ENCODE measurements at places on chromosomes 5 and 9.

- DNase-seq = no peak
These were observed 142.9 kb downstream of the GNA14 start for GRCh38 chr9:77505232-77505631.

DNA sequence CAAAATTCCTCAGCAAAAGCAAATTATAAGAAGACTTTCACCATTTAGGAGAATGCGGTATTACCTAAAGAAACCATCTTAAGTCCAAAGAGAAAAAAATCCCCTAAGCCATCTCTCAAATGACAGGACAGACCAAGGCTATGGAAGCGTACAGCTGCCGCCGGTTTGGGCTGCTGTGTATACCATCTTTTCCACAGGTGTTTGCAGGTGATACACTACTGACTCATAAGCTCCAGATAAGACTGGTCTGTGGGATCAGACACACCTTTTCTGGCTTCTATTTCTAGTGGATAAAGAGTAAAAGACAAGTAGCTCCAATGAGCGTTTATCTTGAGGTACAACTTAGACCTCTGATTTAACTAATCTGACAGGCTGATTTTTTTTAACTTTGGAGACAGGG lies 7.7 kb downstream of the CDKN2AIPNL start:
- DNase-seq = no peak

- no peak for DNase-seq
These were observed 13.1 kb downstream of the TLN1 start for GRCh38 chr9:35718721-35719511.

- no peak for DNase-seq
These were observed 814 bp downstream of the PLCXD3 start for GRCh38 chr5:41509399-41510175.

DNA sequence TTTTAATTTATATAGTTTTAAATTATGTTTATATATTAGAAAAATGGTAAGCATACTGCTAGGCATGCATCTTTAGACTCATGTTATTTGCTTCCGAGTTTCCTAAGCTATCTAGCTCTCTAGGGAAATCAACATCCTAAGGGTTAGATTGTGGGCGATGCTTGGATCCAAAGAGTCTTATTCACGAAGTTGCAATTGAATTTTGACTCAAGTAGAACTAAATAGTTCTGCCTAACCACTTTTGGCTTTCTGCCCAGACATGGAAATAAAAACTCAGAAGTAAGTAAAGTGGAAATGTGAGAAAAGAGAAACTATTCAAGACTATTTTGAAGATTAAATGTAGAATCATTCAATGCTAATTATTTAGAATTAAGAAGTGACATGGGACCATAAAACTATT lies 440.4 kb downstream of the CDH18 start:
- no peak for DNase-seq

DNA sequence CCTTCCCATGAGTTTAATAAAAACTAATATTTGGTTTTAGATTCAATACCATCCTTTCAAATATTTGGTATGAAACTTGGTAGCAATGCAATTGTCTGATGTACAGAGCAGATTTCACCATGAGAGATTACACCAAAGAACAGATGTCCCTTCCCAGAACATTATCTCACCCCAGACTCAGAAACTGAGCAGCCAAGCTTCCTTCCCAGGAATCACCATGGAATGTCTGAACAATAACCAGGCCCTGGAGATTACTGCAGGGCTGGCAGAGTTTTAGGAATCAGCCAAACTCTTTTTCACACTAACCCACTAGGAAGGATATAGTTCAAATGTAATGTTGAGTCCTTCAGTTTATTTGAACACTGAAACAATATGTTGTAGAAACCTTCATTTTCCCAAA lies 23.9 kb downstream of the CLTA start:
- DNase-seq = no peak

GRCh38 chr5:93868851-93869250 lies 127.5 kb upstream of the POU5F2 start:
- no peak for DNase-seq

Measured in activated T-helper 9 cell treated with anti-CD3 and anti-CD28 coated beads, Interleukin-2, amount 50 U/mL, for 16 hours (primary cell).